ENCODE measurements at places on chromosomes 16 and 17. TPM values are rescaled to one million over a fixed set of nuclear protein-coding genes. Genes with fewer than 3 reads are reported as not detected.

DNA sequence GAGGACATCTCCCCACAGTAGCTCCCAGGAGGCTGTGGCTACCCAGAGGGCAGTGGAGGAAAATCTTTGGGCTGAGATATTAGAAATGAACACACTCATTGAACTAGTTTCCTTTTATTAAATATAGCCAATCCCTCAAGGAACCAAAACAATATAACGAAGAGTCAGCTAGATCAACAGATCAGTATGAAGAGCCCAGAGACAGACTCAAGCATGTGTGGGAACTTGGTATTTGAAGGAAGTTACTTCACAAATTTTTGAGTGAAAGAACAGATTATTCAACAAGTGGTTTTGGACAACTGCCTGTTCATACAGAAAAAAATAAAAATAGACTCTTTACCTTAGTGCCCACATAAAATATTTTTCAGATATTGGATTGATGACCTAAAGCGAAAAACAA is 183.6 kb upstream of the PMFBP1 start:
- no peak for DNase-seq

The ITGB4 gene
- polyA plus RNA-seq: 17.2 TPM

The NHLRC4 gene
- polyA plus RNA-seq: 1.3 TPM

GRCh38 chr16:78242239-78242630 is 142.8 kb downstream of the WWOX start:
- DNase-seq: no peak

The PLXDC1 gene
- polyA plus RNA-seq: 9.7 TPM

GRCh38 chr17:11737313-11737679 is 139.0 kb downstream of the DNAH9 start:
- DNase-seq: no peak

Measured in muscle of back (tissue), 13 donors.